Activated CD4-positive, alpha-beta T cell treated with anti-CD3 and anti-CD28 coated beads, Interleukin-2, amount 50 U/mL, for 16 hours (primary cell): ENCODE measurements at places on chromosomes 5 and 9.

- DNase-seq = no peak
Measured at GRCh38 chr9:27179245-27179865, 70.3 kb downstream of the TEK start.

DNA sequence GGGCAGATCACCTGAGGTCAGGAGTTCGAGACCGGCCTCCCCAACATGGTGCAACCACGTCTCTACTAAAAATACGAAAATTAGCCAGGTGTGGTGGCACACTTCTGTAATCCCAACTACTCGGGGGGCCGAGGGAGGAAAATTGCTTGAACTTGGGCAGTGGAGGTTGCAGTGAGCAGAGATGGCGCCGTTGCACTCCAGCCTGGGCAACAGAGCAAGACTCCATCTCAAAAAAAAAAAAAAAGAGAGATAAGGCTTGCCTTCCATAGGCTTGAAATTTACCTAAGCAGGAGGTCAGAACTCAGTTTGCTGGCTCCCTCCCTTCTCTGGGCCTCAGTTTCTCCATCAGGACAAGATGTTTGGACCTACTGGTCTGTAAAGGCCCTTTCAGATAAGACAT lies 1.3 kb downstream of the SPOUT1 start:
- no peak for DNase-seq

- DNase-seq = no peak
Measured at GRCh38 chr9:35177520-35177919, 15.7 kb downstream of the UNC13B start.

GRCh38 chr5:58998544-58998943 lies 415.7 kb downstream of the RAB3C start:
- DNase-seq = no peak
